ENCODE measurements at places on chromosomes 4 and X.
A peak's percentile ranks its signal among the peaks of the same experiment; 100 is the strongest.

DNA sequence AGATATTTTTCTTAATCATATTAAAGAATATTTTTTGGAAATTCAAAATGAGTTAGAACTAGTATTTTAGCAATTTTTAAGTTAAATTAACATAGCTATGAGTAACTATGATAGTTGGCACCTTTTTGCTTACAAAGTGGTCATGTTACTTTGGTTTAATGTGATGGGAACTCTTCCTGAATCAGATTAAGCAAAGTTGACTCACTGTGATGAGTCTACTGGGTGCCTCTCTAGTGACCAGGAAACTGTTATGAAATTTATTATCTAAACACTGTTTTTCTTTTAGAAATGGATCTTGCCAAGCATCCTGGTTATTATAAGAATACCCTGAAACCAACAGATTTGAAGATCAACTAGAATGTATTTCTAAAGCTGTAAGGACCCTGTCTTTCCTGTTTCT lies 985.8 kb downstream of the TRAM1L1 start:
- ATAC-seq = no peak

DNA sequence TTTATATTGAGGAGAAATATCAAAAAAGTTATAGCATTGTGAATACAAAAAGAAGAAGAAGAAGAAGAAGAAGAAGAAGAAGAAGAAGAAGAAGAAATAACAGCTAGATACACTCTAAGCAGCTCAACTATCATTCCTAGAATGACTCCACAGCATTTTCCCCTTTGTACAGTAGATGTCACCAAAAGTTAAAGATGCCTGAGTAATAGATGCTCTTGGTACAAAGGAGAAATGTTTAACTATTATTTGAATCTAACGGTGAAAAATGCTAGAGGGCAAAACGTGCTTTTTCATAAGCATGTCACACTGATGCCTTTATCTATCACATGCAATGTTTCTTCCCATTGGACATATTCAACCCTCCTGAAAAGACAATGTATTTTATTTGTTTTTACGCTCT lies 178.4 kb upstream of the GPRIN3 start:
- ATAC-seq = no peak

- peak; percentile 42 for ATAC-seq
These were observed 7.1 kb downstream of the FAT4 start for GRCh38 chr4:125321709-125322365.

GRCh38 chrX:20529711-20530110 lies 263.0 kb upstream of the RPS6KA3 start:
- no peak for ATAC-seq

DNA sequence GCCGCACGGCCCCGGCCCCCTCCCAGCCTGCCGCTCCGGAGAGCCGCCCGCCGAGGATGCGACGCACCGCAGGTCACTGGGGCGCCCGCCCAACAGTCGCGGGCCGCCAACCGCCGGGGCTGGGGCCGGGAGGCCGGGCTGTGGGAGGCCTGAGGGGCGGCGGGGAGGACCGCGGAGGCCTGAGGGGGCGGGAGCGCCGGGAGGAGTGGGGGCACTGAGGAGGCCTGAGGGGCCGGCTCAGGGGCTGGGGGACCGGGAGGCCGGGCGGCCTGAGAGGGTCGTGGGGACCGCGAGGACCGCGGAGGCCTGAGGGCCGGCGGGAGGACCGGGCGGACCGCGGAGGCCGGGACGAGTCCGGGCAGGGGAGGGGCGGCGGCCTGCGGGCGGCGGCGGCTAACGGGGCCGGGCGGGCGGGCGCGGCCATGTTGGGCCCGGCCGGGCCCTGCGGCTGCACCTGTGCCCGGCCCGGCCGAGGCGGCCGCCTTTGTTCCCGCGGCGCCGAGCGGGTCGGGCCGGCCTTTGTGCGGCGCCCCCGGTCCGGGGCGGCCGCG lies 353 bp downstream of the NSD2 start:
- peak; percentile 28 for ATAC-seq

- no peak for ATAC-seq
These were observed 2.0 kb upstream of the METAP1 start for GRCh38 chr4:98993419-98994071.

DNA sequence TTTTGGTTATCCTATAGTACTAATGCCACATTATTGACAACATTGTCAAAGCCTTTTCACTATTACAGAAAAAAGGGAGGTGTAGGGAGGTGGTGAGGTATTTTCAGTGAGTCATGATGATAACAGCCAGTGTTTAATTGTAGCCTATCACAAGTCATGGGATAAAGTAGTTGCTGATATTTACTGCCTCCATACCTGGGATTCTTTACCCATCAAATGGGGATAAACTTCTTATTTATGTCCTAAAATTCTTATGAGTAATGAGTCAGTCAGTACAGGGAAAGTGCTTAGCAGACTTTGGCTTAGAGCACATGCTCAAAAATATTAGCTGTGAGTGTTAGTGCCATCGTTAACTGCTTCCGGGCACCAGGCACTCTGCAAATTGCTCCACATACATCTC lies 25.7 kb downstream of the ADGRG2 start:
- ATAC-seq = no peak

DNA sequence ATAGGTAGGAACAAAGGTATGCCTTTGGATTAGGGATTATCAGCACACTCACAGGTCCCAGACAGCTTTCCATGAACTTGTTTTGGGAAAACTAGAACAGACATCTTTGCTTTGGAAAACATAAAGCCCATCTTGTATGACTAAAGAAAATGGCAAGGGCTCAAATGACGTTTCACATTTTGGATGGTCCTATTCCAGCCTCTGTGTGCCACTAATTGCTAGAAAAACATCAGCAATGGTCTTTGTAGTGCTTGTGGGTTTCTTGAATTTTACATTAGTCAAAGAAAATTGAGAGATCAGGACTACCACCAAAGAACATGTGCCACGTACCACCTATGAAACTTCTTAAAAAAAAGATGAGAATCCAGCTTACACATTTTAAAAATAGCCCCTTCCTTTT lies 111.4 kb downstream of the HDAC8 start:
- no peak for ATAC-seq

- ATAC-seq = no peak
These were observed 470.6 kb upstream of the GALNTL6 start for GRCh38 chr4:171342646-171343045.

DNA sequence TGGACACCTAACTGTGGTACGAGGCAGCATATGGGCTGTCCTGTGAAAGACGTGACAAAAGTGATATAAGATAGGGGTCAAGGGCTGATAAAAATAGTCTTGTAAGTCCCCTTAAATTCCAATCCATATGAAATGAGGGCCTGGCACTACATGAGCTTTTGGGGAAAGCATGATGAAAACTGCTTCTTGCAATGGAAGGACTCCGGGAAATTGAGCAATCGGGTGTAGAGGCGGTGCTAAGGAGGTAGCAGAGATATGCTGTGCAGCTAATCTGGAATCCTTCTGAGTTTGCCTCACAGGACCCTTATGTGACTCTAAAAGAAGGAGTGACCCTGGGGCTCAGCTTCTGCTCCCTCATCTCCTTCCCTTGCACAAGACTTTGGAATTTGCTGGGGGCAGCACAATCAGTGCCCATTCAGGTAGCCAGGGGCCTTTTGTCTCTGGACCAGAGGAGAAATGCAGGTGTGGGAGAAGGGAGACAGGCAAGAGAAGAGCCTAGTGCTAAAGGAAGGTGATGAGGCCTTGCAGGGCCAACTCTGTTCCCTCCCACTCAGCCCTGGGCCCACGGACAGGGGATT lies 12.8 kb downstream of the CLDN2 start:
- peak; percentile 37 for ATAC-seq

- ATAC-seq = no peak
These were observed 44.1 kb upstream of the UPRT start for GRCh38 chrX:75229774-75230173.

- no peak for ATAC-seq
These were observed 73.9 kb downstream of the HDAC8 start for GRCh38 chrX:72498782-72499181.

- ATAC-seq = no peak
These were observed 152.0 kb upstream of the STX18 start for GRCh38 chr4:4693755-4694295.

GRCh38 chr4:2914256-2915126 lies 48.7 kb downstream of the NOP14 start:
- ATAC-seq = no peak

- ATAC-seq = no peak
These were observed 120.5 kb downstream of the CAMK2D start for GRCh38 chr4:113641025-113641431.

GRCh38 chr4:184400375-184400870 lies 73.9 kb downstream of the IRF2 start:
- ATAC-seq = peak; percentile 73

DNA sequence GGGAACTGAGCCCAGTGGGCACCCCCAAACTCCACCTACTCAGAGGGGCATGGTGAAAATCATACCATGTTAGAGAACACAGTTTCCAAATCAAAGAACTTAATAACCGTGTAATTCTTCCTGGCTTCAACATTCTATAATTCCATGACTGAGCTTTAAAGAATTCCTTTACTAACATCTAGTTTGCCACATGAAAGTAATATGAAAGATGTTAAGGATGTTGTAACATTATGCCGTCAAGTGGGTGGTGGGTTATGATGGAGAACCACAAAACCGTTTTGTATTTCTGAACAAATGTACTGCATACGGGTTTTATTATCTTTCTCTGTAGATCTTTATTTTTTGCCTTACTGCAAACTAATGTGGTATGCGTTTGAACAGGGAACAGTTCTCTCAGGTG lies 549.0 kb upstream of the MAGEB2 start:
- ATAC-seq = no peak

Data from gastroesophageal sphincter (tissue), 4 donors.